Erythroblast (primary cell): ENCODE measurements at places on chromosomes 3 and 15.
A peak's percentile ranks its signal among the peaks of the same experiment; 100 is the strongest.

- no peak for DNase-seq
Measured at GRCh38 chr3:9149566-9149965, 99.9 kb downstream of the SRGAP3 start.

DNA sequence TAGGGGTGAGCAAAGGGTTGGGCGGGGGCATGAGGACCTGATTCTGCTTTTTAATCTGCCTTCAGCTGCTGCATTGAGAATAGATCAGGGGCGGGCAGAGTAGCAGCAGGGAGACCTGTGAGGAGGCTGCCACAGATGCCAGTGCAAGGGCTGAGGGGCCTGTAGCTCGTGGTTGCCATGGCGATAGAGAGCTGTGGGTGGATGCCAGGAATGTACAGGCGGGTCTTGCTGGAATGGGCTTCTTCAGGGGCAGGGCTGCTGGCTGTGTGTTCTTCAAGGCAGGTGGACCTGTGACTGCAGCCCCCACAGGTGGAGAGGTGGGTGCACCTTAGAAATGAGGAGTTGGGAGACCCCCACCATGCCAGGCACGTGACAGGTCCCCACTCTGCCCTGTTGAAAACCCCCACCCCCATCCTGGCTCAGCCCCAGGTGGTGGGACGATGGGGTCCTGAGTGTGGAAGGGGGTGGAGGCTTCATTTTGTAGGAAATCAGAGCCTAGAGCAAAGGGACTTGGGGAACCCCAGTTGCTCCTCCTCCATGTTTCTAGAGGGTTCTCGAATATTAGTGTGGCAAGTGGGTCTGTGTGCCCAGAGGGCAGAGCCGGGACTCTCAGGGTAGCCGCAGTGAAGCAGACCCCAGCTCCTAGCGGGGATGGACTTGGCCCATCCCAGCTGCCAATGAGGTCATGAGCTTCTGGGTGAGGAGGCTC, 38.3 kb downstream of the SLC6A6 start:
- no peak for DNase-seq

- peak; percentile 2 for DNase-seq
Measured at GRCh38 chr3:190701096-190701532, 161.4 kb downstream of the GMNC start.

DNA sequence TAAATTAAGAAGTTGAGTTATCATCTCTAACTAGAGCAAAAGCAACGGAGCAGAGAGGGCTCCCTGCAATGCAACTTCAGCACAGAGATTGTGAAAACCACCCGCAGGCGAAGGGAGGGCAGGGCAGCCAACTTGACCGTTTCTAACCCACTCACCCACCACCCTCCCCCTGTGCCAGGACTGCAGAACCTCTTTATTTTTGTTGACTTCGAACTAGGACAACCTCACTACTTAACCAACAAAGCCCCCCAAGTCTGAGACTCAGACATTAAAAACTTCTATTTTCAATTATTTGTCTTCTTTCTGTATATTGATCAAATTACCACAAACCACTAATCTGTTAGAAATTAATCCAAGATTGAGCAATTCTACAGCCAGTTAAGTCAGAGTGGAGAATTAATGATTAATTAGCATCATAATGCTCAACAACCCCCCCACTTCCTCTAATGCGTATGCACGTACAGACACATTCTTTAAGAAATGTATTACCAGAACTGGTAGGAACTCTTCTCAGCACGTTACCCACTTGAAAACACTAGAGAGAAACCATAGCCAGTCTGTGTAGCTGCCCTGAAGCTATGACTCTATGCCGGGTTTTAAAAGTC, 2.0 kb downstream of the MGLL start:
- no peak for DNase-seq

- DNase-seq: no peak
Measured at GRCh38 chr3:100419406-100419805, 18.1 kb downstream of the LNP1 start.
